Stomach (tissue), 19 donors: ENCODE measurements at places on chromosomes 1 and 21. TPM values are rescaled to one million over a fixed set of nuclear protein-coding genes. Genes with fewer than 3 reads are reported as not detected.

DNA sequence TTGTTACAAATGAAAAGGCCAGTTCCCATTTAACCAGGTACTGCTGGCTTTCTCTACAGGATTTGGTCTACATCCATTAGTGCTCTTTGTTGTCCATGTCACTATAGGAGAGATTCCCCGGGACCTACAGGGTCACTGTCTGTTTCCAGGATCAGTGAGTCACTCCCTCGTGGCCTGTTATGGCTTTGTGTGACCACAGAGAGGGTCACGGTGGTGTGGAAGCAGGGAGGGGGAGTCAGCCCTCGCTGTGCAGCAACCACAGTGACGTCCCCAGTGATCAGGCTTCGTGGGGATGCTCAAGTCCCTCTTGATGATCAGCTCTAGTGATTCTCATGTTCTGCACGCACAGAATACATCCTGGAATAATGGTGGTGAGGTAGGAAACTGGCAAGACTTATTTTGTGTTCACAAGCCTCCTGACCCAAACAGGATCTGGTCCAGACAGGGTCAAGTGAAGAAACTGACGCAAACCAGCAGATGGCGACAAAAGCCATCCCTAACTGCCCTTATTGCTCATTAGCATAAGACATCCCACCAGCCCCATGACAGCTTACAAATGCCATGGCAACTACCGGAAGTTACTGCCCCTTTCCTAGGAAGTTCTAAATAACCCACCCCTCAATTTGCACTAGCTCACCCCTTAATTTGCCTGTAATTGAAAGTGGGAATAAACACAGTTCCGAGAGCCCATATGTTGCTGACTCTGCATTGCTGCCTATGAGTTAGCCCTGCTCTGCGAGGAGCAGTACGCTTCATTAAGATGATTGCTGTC, 98.5 kb downstream of the DISC1 start:
- H3K4me3 ChIP-seq, result no peak overlapping the region
- no peaks in the 10 kb centered on the region for H3K4me1 ChIP-seq
- H3K27me3 ChIP-seq, result no peaks in the 10 kb centered on the region
- H3K27ac ChIP-seq, result no peak overlapping the region
- DNase-seq, result peak; percentile 62
- no peaks in the 10 kb centered on the region for H3K36me3 ChIP-seq

- DNase-seq, result no peak
- H3K4me1 ChIP-seq, result peaks cover 61% of the 10 kb centered on the region
- peak overlapping the region; percentile 58 for H3K27ac ChIP-seq
- H3K36me3 ChIP-seq, result peaks cover 56% of the 10 kb centered on the region
- no peak overlapping the region for H3K4me3 ChIP-seq
These were observed 9.2 kb downstream of the UBE2Q1 start for GRCh38 chr1:154549202-154549770.

- DNase-seq, result no peak
- no peaks in the 10 kb centered on the region for H3K36me3 ChIP-seq
- no peak overlapping the region for H3K4me3 ChIP-seq
- no peak overlapping the region for H3K27ac ChIP-seq
These were observed 299.2 kb upstream of the USP25 start for GRCh38 chr21:15430577-15430976.

GRCh38 chr1:48670234-48671020, 106.3 kb downstream of the BEND5 start:
- no peak overlapping the region for H3K4me3 ChIP-seq
- no peaks in the 10 kb centered on the region for H3K27me3 ChIP-seq
- H3K4me1 ChIP-seq, result no peaks in the 10 kb centered on the region
- no peaks in the 10 kb centered on the region for H3K36me3 ChIP-seq
- DNase-seq, result peak; percentile 63

DNA sequence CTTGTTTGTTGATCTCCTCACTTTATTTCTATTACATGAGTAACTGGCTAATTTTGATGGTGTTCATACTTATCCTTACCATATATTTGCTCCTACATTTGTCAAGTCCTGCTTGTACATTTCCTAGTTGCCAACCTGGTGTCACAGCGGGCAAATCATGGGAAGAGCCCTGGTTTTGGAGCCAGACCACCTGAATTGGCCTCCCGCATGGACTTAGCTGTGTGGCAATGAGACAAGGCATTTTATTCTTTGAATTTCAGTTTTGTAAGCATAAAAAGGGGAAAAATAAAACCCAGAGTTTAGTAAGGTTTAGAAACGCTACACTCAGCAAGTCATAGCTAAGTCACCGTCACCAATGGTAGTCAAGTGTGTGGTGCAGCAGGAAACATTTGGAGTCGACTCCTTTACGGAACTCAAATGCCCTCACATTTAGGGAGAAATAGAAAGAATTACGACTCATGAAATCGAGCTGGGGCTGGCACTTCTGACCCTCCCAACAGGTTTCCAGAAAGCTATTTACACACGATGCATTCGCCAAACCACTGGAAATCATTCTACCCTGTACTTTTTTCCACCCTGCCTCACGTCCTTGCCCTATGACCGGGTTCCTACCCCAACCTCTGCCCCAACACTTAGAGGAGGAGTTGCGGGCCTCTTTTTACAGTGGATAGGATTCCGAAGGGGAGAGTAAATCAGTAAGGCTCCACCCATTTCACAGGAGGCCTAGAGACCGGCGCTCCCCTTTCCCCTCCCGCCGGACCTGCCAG, 492 bp upstream of the PGM1 start:
- peak overlapping the region; percentile 85 for H3K27ac ChIP-seq
- no peaks in the 10 kb centered on the region for H3K36me3 ChIP-seq
- no peak for DNase-seq
- H3K27me3 ChIP-seq, result no peaks in the 10 kb centered on the region
- H3K4me1 ChIP-seq, result peaks cover 5% of the 10 kb centered on the region

GRCh38 chr1:44696789-44697345, 22.4 kb downstream of the ARMH1 start:
- H3K27me3 ChIP-seq, result no peaks in the 10 kb centered on the region
- DNase-seq, result no peak
- no peak overlapping the region for H3K27ac ChIP-seq
- H3K36me3 ChIP-seq, result no peaks in the 10 kb centered on the region
- no peaks in the 10 kb centered on the region for H3K4me1 ChIP-seq

- H3K27ac ChIP-seq, result no peak overlapping the region
- H3K27me3 ChIP-seq, result no peaks in the 10 kb centered on the region
- H3K4me3 ChIP-seq, result no peak overlapping the region
- H3K36me3 ChIP-seq, result no peaks in the 10 kb centered on the region
- no peaks in the 10 kb centered on the region for H3K4me1 ChIP-seq
These were observed 74.4 kb downstream of the DUSP10 start for GRCh38 chr1:221667504-221667903.

DNA sequence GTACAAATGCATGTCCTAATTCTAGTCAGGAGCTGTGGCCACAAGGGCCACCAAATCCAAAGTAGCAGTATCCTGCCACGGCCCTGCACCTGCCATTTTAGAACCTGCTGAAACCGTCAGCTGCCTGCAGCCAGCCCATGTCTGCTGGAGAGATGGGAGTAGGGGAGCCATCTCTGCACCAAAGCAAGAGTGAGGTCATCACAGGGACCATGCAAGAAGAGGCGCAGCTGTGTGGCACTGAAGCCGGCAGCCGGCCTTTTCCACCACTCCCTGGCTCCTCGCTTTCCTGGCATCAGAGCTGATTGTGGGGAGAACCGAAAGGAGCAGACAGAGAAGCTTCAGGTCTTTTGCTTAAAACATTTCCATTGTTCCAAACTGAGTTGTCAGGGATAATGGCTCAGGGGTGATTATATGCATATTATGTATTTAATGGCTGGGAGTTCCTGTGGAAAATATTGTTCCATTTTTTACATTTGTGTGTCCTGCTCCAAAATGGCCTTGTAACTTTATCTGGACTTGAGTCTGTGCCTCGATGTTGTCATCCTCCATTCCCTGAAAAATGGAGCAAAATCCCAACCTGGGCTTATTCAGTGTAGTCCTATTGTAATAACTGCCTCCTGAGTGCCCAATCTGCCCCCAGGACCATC, 18.7 kb upstream of the NBL1 start:
- H3K27me3 ChIP-seq, result no peaks in the 10 kb centered on the region
- H3K4me1 ChIP-seq, result no peaks in the 10 kb centered on the region
- H3K36me3 ChIP-seq, result peaks cover 63% of the 10 kb centered on the region

GRCh38 chr1:33042831-33043230, 6.1 kb upstream of the AK2 start:
- no peak overlapping the region for H3K27ac ChIP-seq
- DNase-seq, result no peak
- no peaks in the 10 kb centered on the region for H3K27me3 ChIP-seq
- H3K36me3 ChIP-seq, result no peaks in the 10 kb centered on the region
- H3K4me3 ChIP-seq, result no peak overlapping the region
- H3K4me1 ChIP-seq, result no peaks in the 10 kb centered on the region

DNA sequence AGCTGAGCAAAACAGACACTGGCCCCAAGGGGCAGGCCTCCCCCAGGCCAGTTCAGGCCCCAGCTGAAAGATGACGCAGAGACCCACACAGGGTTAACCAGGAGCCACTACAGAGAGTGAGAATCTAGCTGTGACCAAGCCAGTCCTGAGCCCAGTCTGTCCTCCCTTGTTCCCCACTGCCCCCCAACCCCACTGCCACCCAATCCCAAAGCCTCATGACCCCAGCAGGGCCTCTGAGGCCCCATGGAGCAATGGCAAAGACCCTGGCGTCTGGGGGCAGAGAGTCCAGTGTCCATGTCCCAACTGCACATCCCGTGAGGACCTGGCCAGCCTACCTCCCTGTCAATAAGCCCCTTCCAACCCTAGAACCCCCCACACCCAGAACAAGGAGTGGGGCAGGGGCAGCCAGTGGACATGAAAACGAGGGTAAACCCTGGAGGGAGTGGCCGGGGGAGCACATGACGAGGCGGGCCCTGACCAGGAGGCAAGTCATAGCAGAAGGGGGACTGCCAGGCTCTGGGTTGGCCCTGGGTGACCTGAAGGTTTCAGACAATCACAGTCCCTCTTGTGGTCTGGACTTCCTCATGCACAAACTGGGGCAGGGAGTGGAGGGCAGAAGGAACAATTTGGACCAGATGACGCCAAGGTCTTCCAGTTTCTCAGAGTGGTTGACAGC, 100.5 kb downstream of the GLIS1 start:
- no peak for DNase-seq
- no peak overlapping the region for H3K27ac ChIP-seq
- H3K36me3 ChIP-seq, result no peaks in the 10 kb centered on the region
- no peak overlapping the region for H3K4me3 ChIP-seq
- H3K27me3 ChIP-seq, result no peaks in the 10 kb centered on the region
- no peaks in the 10 kb centered on the region for H3K4me1 ChIP-seq

DNA sequence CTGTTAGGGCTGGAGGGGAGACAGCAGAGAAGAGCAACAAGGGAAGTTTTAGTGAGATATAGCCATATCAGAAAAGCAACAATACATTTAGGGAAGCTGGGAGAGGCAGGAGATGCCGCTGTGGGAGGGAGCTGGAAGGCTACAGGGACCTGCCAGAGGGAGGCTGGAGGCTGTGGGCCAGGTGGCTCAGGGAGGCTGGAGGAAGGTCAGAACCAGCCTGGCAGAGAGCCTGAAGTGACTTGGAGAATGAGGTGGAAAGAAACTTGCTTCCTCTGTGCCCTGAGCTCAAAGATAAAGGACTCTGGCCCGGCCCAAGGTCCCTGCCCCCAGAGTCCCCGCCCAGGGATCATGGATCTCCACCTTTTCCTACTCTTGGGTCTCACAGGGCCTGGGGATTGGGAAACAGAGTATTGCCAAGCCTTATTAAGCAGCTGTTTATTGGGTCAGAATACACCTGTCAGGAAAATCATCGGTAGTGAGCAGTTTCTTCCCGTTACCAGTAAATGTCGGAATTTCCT, 85.9 kb downstream of the KIF26B start:
- peaks cover 8% of the 10 kb centered on the region for H3K27me3 ChIP-seq
- DNase-seq, result no peak
- peaks cover under 1% of the 10 kb centered on the region for H3K4me1 ChIP-seq

GRCh38 chr21:39111931-39112550, 71.2 kb downstream of the PSMG1 start:
- peak; percentile 42 for DNase-seq
- no peak overlapping the region for H3K4me3 ChIP-seq
- peaks cover 31% of the 10 kb centered on the region for H3K4me1 ChIP-seq

GRCh38 chr1:89274411-89274857, 1.8 kb upstream of the GBP5 start:
- no peak overlapping the region for H3K4me3 ChIP-seq
- no peaks in the 10 kb centered on the region for H3K27me3 ChIP-seq
- peak overlapping the region; percentile 51 for H3K27ac ChIP-seq
- DNase-seq, result no peak
- H3K36me3 ChIP-seq, result no peaks in the 10 kb centered on the region
- no peaks in the 10 kb centered on the region for H3K4me1 ChIP-seq

GRCh38 chr1:212782422-212783154, 9.0 kb downstream of the NSL1 start:
- no peak overlapping the region for H3K4me3 ChIP-seq
- H3K36me3 ChIP-seq, result peaks cover 69% of the 10 kb centered on the region
- H3K27me3 ChIP-seq, result no peaks in the 10 kb centered on the region
- DNase-seq, result peak; percentile 43
- no peaks in the 10 kb centered on the region for H3K4me1 ChIP-seq
- no peak overlapping the region for H3K27ac ChIP-seq

DNA sequence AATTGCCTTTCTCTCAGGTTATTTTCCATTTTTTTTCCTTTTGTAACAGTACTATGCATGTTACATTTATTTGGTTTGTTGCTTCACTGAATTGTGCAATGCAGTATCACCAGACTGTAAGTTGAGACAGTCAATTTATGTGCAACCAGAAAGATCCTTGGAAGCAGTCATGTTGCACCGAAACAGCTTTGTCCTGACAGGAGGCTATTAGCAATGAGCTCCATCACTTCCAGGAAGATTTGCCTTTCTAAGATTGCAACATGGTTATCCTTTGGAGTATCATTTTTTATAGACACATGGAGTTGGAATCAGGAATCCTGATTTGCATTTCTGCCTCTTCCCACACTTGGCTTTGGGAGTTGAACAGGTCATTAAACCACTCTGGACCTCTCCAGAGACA, 84.5 kb upstream of the ST6GALNAC5 start:
- no peak for DNase-seq
- no peaks in the 10 kb centered on the region for H3K36me3 ChIP-seq
- no peak overlapping the region for H3K4me3 ChIP-seq

- H3K4me1 ChIP-seq, result no peaks in the 10 kb centered on the region
- H3K36me3 ChIP-seq, result no peaks in the 10 kb centered on the region
- no peak overlapping the region for H3K27ac ChIP-seq
- DNase-seq, result peak; percentile 60
- H3K27me3 ChIP-seq, result no peaks in the 10 kb centered on the region
These were observed 42.5 kb downstream of the UTP25 start for GRCh38 chr1:209870151-209870831.

GRCh38 chr1:31815752-31816500, at the start of gene SPOCD1:
TSS of gene SPOCD1 (minus strand) at chr1:31816022. CDS start at chr1:31815333, 689 bp downstream.
- peak; percentile 84 for DNase-seq
- no peaks in the 10 kb centered on the region for H3K27me3 ChIP-seq
- no peak within 1 kb of the TSS for H3K27ac ChIP-seq
- no peaks in the 10 kb centered on the region for H3K4me1 ChIP-seq

- no peak overlapping the region for H3K4me3 ChIP-seq
- H3K27ac ChIP-seq, result no peak overlapping the region
- no peaks in the 10 kb centered on the region for H3K4me1 ChIP-seq
These were observed 412.3 kb downstream of the NPHP4 start for GRCh38 chr1:5579966-5580365.

GRCh38 chr1:222552882-222553281, 5.0 kb upstream of the HHIPL2 start:
- no peaks in the 10 kb centered on the region for H3K4me1 ChIP-seq
- no peak overlapping the region for H3K4me3 ChIP-seq
- H3K27ac ChIP-seq, result no peak overlapping the region

- no peak for DNase-seq
- no peak overlapping the region for H3K27ac ChIP-seq
- no peaks in the 10 kb centered on the region for H3K4me1 ChIP-seq
- H3K27me3 ChIP-seq, result no peaks in the 10 kb centered on the region
These were observed 72.2 kb upstream of the KRTAP19-8 start for GRCh38 chr21:31110430-31110829.

The LRRC71 gene
- not detected for total RNA-seq

The LCE5A gene
- not detected for total RNA-seq

The GPR52 gene
- total RNA-seq, result 7.0 TPM

The RGS5 gene
- 92.4 TPM for total RNA-seq
